GM03348 (cell line): ENCODE measurements at places on chromosomes 4 and X.

- no peak for DNase-seq
These were observed 191.4 kb upstream of the LEF1 start for GRCh38 chr4:108359986-108360681.

- DNase-seq = peak; percentile 3
These were observed 536 bp downstream of the SH3BGRL start for GRCh38 chrX:81202456-81202819.

GRCh38 chr4:188078116-188078515 lies 31.3 kb downstream of the TRIML2 start:
- DNase-seq = no peak

GRCh38 chr4:169259271-169259670 lies 11.5 kb downstream of the SH3RF1 start:
- no peak for DNase-seq

GRCh38 chr4:173135241-173135847 lies 33.3 kb upstream of the GALNT7 start:
- DNase-seq = no peak

DNA sequence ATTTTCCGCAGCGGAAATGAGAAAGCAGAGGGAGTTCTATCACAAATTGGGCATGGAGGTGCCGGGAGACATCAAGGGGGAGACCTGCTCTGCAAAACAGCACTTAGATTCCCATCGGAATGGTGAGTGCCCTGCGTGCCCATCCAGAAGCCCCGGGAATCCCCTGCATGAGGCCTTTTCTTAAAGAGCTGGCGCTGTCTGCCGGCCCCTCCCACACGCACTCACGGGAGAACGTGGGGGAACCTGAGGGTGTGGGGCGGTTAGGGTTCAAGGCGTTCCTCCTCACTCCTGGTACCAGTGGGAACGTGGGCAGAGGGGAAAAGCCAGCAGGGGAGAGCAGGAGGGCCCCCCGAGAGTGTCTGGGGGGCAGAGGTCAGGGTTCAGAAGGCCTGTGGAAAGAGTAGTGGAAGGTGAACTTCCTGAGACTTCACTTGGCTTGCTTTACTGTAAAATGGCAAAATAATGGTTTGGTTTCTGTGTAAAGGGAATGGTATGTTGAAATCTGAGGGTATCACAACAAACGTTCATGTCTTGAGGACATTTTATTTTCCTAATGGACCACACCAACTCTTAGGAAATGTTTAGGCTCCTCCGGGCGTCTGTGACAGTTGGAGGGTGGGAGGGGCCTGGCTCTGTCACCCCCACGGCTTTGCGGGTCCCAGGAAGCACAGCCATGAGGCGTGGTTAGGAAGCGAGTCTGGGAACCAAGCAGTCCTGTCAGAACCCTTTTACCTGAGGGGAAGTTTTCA lies 38.0 kb downstream of the PCGF3 start:
- no peak for DNase-seq

DNA sequence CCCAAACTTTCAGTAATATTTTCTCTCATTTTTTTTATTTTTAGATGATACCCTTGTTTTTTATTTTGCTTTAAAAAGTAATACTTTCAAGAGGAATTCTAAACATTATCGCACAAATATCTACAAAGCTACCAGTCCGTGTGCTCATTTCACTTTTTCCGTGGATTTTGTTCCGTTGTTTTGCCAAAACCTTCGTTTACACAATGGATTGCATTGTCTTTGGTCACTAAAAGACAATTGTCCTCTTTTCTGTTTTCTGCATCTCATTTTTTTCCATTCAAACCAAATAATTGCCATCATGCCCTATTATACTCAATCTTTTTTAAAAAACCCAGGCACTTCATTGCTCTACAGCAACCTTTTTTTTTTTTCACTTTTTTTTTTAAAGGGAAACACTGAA lies 214.9 kb downstream of the CXXC4 start:
- DNase-seq = no peak

DNA sequence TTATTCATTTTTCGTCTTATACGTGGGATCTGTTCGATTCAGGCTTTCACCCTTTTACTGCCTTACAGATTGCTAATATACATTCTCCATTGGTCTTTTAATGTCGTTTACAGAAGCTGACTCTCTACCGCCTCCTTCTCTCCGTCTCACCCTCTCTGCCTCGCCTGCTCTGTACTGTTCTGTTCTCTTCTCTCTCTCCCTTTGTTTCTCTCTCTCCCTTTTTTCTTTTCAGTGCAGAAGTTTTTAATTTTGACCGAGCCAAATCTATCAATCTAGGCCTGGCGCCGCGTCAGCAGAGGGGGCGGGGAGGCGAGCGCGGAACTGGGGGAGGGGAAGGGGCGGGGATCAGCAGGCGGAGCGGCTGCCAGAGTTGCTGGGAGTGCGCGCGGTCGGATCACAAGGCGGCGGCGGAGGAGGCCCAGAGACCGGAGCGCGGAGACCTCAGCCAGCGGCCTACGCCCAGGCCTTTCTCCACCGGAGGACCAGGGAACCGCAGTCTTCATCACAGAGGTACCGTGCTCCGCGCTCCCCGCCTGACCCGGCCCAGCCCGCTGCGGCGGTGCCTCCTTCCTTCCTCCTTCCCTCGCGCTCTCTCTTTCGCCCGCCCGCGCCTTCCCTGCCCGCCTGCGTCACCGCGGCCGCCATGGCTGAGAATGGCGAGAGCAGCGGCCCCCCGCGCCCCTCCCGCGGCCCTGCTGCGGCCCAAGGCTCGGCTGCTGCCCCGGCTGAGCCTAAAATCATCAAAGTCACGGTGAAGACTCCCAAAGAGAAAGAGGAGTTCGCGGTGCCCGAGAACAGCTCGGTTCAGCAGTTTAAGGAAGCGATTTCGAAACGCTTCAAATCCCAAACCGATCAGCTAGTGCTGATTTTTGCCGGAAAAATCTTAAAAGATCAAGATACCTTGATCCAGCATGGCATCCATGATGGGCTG lies at the start of gene UBQLN2:
UBQLN2 (plus strand) TSS at position 397 of the 931 bp plus-strand sequence; CDS start at position 644, 247 bp downstream.
- DNase-seq = peak; percentile 78

GRCh38 chr4:162610116-162610515 lies 446.3 kb upstream of the FSTL5 start:
- DNase-seq = no peak

- no peak for DNase-seq
These were observed 101.4 kb downstream of the ADRA2C start for GRCh38 chr4:3867403-3868100.

- DNase-seq = no peak
These were observed 252.9 kb upstream of the CXXC4 start for GRCh38 chr4:104747635-104748034.

GRCh38 chr4:95675623-95676022 lies 126.8 kb upstream of the UNC5C start:
- no peak for DNase-seq

DNA sequence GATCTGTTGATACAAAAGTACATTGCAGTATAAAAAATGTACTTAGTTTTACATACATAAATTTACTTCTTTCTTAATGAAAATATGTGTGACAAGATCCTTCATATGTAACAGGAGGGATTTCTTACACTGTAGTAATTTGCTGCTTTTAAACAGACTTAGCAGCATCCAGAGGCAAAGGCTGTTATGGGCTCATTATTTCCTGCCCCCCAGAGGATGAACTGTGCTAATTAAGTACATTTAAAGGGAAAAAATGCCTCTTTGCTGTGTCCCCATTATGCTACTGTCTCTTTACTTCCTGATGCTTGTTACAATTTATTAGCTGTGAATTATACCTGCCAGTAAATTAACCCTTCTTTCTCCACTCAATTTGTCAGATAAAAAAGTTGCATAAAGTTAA lies 47.1 kb downstream of the NDST3 start:
- DNase-seq = no peak

DNA sequence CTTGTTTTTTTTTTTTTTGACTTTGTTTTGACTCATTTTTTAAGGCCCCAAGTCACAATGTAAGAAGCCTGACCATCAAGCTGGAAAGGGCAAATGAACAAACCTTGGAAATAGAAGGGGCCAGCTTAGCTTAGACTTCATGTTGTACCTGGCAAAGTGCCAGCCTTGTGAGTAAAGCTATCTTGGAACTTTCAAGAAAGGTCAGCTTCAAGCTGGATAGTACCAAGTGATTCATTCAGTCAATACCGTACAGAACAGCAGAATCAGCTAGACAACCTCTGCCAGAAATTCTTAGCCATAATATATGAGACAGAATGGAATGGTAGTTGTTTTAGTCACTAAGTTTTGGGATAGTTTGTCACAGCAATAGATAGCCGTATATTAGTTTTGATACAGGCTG lies 1492.2 kb upstream of the TENM3 start:
- DNase-seq = no peak

DNA sequence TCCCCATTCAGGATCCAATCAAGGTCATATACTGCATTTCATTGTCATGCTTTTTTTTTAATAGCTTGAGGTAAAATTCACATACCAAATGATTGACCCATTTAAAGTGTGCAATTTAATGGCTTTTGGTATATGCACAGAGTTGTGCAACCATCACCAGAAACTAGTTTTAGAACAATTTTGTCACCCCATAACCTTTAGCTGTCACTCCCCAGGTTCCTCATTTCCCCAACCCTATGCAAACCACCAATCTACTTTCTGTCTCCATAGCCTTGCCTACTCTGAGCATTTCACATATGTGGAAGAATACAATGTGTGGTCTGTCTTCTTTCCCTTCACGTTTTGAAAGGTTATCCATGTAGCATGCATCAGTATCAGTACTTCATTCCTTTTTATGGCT lies 1.4 kb upstream of the SMAD1 start:
- DNase-seq = no peak

DNA sequence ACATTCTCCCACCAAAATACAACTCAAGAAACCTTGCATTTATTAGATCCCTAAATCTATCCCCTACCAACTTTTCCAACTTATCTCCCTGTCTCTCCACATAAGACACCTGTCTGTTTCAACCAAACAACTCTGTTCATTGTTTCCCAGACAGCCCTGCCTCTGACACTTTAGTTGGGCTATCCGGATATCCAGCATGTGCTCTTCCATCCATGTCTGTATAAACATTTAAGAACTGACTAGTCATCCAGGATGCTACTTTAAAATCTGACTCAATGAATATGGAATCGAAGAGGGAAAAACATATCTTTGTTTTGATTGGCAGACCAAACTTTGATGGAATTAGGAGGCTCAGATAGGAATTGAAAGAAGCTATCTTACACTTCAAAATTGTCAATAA lies 143.2 kb upstream of the DCAF8L1 start:
- DNase-seq = no peak

GRCh38 chr4:148359769-148360168 lies 82.4 kb downstream of the NR3C2 start:
- DNase-seq = no peak

GRCh38 chr4:163467082-163467770 lies 6.3 kb downstream of the TKTL2 start:
- DNase-seq = no peak

DNA sequence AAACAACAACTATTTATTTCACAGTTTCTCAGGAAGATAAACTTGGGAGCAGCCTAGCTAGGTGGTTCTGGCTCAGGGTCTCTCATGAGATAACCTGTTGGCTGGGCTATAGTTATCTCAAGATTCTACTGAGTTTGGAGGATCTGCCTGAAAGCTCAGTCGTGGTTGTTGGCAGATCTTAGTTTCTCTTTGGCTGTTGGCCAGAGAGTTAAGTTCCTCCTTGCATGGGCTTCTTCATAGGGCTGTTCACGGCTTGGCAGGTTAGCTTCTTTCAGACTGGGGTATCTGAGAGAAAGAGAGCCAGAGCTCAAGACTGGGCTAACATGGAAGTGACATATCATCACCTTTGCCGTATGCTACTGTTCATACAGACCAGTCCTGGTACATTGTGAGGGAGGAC lies 28.7 kb downstream of the SEC24B start:
- no peak for DNase-seq

DNA sequence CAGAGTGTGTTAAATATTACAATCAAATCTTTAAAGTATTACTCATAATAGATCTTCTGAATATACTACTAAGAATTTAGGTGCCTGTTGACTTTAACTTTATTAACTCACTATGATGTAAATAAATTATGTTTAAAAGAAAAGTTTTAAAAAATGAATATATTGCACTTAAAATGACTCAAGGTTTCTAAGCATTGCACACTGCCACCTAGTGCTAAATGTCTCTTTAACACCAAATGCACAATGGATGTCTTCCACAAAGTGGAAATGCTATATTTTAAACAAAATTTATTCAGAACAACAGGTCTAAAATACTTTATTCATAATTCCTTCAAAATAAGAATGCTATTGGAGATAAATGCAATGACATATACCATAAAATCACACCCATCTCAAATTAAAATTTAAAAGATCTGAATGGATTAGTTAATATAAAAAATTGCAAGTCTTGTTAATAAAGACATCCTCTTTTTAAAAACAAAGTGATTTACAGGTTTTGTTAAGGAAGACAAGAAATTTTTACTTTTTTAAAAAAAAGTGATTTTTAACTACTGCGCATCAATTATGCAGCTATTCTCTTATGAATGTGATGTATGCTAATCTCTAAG lies 5.5 kb downstream of the INPP4B start:
- peak; percentile 27 for DNase-seq

- no peak for DNase-seq
These were observed 244.2 kb upstream of the GK2 start for GRCh38 chr4:79652232-79652631.

- no peak for DNase-seq
These were observed 215.8 kb upstream of the SMIM31 start for GRCh38 chr4:164538097-164538496.

DNA sequence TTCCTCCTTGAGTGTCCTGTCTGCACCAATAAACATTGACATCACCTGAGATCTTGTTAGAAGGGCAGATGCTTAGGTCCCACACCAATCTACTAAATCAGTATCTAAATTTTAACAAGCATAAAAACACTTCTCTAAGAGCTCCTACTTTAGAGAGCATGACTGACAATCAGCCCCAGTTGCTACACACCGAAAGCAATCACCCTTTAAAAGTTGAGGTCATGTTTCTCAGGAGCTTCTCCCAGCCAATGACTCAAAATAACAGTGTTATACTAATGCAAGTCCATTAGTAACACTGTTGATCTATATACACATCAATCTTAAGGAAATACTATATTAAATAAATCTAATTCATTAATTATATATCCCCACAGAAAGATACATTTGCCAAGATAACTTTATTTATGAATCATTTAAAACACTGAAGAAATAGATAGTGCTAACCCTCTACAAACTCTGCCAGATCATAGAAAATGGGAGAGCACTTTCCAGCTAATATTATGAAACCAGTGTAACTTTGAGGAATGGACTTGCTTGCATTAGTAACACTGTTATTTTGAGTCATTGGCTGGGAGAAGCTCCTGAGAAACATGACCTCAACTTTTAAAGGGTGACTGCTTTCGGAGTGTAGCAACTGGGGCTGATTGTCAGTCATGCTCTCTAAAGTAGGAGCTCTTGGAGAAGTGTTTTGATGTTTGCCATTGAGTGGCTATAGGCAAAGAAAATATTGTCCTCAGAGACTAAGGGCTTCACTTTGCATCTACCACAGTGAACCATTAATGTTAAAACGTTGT lies 109.8 kb upstream of the HDX start:
- no peak for DNase-seq
